ENCODE measurements at places on chromosomes 7 and 10.

DNA sequence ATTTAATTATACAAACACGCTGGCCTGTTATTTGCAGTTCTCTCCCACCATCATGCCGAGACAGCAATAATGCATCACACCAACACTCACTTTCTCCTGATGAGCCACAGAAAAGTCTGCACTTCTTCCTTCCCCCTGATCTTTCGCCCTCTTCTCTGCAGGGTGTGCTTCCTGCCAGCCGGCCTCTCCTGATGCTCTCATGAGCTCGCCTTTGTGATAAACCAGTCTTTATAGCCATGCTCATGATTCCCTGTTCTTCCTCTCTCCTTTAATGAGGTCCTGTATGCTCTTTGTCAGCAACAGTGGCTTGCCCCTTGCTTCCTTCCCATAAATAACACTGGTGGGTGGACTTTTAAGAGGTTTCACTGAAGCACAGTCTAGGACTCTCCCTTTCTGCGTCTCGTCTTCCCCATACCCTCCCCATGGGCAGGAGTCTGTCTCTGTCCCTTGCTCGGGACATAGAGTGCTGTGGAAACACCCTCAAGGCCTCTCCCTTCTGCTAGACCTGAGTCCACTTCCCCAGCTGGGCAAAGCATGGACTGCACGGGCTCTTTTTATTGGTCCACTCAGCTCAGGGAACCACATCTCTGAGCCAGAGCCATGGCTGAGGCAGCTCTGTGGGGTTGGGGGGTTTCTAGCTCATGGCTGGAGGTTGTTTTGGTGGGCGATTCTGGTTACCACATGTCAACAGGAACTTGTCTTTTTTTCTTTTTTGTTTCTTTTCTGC lies 133.9 kb downstream of the C10orf105 start:
- DNase-seq: no peak

- no peak for DNase-seq
Measured at GRCh38 chr10:124248056-124249045, 155.0 kb upstream of the CHST15 start.

DNA sequence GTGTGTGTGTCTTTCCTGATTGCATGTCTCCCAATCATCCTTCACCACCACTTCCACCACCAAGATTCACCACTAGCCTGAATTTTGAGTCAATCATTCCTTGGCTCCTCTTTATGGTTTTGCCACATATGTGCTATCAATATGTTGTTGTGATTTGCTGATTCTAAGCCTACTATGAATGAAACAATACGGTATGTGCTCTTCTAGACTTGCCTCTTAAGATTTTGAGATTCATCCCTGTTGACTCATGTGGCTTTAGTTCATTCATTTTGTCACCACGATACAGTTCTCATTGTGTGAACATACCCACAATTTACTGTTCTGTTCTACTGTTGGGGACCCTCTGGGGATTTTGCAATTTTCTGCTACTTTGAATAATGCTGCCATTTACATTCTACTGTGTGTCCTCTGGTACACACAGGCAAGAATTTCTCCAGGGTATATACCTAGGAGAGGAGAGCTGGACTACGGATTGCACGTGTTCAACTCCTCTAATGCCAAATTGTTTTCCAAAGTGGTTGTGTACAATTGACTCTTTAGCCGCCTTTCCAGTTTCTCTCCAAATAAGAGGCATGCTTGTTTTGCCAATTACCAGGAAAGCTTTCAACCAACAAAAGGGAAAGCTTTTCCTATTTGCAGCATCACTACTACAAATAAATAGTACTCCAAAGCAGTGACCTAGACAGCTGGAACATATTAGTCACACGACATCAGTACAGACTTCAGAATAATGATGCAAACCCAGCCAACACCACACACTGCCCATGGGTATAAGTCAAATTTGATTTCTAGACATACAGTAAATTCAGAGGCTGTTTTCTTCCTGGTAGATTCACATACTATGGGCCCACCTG lies 30.0 kb downstream of the SGMS1 start:
- DNase-seq: no peak

DNA sequence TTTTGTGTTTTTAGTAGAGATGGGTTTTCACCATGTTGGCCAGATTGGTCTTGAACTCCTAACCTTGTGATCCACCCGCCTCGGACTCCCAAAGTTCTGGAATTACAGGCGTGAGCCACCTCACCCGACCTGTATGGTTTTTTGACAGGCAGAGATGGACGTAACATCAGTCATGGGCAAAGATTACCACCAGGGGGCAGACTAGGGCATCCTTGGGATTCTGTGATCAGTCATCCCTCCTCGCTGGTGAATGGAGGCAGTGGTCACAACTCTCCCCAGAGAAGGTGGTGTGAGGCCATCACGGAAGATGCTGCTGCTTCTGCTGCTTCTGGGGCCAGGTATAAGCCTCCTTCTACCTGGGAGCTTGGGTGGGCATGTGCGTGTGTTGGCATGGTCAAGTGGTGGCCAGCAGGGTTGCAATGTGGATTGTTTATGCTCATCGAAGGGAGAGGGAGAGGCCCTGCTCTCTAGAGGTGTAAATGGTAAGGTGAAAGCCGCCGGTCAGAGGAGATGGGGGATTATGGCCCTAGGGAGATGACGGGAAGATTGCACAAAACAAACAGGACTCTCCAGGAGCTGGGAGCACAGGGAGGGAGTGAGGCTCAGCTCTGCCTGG lies 122.7 kb upstream of the PRSS1 start:
- peak; percentile 58 for DNase-seq

DNA sequence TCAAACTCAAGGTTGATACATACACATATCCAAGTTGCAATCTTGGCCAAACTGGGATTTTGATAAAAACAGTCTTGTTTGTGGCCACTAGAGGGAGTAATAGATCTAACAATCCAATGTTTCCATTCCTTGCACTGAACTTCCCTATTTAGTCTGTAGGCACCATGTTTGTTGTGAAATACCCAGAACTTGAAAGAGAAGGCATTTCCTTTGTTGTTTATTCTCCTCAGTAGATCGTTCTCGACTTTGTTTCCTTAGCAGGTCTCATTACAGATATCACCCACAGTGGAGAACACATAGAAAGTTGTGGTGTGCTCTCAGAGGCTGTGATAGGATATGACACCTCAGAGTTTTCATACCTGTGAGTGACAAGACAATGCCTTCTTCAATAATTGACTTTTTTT lies 70.3 kb upstream of the MXI1 start:
- DNase-seq: no peak

GRCh38 chr7:139924461-139924860 lies 95.4 kb downstream of the TBXAS1 start:
- no peak for DNase-seq

- DNase-seq: no peak
Measured at GRCh38 chr7:22697876-22698606, 29.0 kb upstream of the IL6 start.

- DNase-seq: no peak
Measured at GRCh38 chr10:120266022-120266421, 191.0 kb upstream of the PLPP4 start.

- no peak for DNase-seq
Measured at GRCh38 chr7:95253986-95254385, 70.3 kb downstream of the PON1 start.

GRCh38 chr7:88546808-88547207 lies 212.7 kb upstream of the ZNF804B start:
- DNase-seq: no peak

- no peak for DNase-seq
Measured at GRCh38 chr7:2710901-2711551, 23.0 kb downstream of the AMZ1 start.

- no peak for DNase-seq
Measured at GRCh38 chr10:49332333-49332732, 33.4 kb downstream of the C10orf71 start.

GRCh38 chr10:52011118-52011517 lies 303.0 kb upstream of the DKK1 start:
- DNase-seq: no peak

DNA sequence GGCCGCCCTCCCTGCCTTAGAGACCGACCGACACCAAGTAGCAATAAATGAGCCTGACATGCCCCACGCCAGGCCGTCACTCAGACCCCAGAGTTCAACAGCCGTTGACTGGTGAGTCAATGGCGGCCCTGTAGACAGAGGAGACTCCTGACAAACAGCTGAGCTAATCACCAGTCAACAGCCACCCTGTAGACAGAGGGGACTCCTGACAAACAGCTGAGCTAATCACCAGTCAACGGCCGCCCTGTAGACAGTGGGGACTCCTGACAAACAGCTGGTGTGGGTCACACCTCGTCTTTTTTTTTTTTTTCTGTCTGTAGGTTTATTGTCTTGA lies 16.9 kb upstream of the KNDC1 start:
- no peak for DNase-seq

- no peak for DNase-seq
Measured at GRCh38 chr10:21673668-21674067, 139.6 kb downstream of the MLLT10 start.

DNA sequence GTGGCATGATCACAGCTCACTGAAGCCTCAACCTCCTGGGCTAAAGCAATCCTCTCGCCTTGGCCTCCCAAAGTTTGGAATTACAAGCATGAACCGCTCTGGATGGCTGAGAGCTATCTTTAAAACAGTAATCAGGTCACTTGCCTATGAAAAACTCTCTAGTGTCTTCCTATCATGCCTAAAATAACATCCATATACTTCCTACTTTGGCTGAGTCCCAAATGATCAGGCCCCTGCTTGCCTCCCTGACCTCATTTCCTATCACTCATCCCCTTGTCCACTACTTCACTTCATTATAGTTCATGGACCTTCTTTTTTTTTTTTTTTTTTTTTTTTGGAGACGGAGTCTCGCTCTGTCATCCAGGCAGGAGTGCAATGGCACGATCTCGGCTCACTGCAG lies 28.0 kb downstream of the SEPTIN7 start:
- no peak for DNase-seq

DNA sequence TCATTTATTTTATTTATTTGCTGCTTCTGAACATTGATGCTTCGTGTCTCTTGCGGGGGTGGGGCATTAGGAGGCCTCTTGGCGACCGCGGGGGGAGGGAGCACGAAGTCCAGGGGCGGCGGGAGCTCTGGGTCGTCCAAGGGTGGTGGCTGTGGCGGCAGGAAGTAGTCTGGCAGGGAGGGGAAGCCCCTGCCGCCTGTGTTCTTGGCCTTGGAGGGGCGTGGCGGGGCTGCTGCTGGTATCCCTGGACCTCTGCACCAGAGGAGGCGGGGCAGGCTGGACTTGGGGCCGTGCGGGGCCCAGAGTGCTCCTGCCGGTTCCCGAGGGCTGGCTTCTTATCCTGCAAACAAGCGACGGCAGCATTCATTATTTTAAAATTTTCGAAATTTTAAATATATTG lies 70.5 kb upstream of the ABI1 start:
- DNase-seq: no peak

DNA sequence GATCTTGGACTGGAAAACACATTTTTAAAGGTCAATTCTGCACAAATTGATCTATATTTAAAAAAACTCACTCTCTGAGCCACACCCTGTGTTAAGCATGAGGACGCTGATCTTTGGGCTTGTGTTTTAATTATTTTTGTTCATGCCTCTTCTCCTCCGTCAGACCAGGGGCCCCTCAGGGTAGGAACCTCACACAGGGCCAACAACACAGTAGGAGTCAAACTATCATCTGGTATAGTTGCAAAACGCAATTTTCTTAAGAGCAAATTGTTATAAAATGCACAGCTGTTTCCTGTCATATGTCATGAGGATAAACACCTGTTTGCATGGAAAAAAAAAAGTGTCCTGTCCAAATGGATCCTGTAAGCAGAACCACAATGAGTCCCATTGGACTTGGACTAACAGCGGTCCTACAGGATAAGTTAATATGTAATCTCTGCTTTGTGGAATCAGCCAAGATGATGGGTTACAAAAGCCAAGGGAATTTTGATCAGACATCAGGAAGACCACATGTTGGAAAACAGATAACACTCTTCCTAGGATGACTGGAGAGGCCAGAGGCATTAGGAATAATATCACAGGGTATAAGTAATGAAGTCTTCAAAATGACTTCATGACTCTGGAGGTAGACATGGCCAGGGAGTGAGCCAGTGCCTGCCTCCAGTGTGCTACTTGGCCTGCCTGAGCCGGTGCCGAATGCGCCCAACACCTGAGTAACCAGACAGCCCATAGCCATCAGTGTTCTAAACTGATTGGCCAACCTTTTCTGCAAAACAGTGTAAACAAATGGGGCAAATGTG lies 184.9 kb upstream of the ADCY1 start:
- no peak for DNase-seq

DNA sequence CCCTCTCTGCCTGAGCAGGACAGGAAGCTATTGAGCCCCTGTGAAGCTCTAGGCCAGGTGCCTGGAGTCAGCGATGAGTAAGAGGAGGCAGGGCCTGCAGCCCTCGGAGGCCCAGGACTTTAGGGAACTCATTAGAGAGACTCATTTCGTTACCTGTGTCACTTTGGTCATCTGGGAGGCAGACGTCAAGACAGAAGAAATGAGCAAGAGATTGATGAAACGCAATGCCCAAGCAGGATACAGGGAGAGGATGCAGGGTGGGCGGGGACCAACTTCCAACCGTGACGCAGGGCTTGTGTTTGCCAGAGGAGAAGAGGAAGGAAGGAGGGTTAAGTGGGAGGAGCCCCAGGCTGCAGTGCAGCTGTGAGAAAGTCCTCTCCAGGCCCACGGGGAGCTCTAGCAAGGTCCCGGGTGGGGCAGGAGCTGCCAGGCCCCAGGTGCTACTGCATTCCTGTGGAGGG lies 26.4 kb upstream of the GNA12 start:
- peak; percentile 35 for DNase-seq

DNA sequence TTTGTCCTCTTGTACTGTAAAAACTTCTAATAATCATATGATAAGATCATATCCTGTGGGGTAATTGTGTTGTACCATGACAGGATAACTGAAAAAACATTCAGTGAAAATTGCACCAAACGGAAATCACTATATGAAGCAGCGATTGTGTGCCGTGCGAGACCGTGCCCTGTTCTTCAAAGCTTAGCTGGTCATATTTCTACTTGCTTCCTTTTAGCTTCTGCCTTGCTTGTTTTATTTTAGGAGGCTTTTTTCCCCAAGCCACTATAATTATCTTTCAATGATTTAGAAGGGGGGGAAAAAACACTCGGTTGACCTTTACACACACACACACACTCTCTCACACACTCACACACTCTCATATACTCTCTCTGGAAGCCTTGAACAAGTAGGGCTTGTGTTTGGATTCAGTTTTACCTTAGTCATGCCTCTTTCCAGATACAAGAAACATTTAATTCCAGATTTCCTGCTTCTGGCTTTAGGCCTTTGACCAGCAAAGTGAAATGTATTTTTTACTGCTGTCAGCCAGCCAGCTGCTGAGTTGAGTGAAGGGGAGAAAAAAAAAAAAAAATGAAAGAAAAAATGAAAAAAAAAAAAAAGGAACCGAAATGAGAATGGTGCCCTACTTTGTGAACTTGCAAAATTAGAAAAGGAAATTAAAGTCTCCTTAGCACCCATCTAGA lies 181.4 kb downstream of the ARID5B start:
- no peak for DNase-seq
